Stimulated activated CD4-positive, alpha-beta T cell treated with anti-CD3 and anti-CD28 coated beads, Interleukin-4, amount 100 ng/mL, for 24 hours (primary cell): ENCODE measurements at places on chromosomes 3 and 15.

DNA sequence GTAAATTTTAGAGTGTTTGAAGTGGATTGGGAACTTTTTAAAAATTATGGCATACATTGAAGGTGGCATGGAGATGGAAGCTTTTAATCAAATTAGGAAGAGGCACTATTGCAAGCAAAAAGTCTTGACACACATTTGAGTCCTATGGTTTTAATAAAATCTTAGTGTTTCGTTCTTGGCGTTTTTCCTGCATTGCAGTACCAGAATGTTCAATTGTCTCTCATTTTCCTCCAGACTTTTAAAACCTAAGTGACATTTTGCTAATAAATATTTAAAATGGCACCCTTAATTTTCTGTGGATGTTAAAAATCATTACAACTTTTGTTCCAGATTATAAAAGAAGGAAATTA lies 2.2 kb downstream of the TGFBR2 start:
- no peak for DNase-seq

DNA sequence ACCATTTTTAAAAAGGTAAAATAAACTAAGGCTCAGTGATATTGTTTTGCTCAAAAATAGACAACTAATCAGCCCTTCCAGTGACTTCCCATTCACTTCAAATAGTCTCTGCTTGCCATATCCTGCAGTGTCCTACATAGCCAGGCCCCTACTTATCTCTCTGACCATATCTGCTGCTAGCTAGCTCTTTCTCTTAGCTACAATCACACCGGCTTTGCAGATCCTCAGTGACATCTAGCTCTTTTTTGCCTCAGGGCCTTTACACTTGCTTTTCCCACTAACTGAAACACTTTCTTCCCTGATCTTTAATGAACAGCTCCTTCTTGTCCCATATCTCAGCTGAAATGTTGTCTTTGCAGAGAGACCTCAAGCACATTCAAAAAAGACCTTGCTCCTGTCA lies 161.3 kb downstream of the IL5RA start:
- no peak for DNase-seq

DNA sequence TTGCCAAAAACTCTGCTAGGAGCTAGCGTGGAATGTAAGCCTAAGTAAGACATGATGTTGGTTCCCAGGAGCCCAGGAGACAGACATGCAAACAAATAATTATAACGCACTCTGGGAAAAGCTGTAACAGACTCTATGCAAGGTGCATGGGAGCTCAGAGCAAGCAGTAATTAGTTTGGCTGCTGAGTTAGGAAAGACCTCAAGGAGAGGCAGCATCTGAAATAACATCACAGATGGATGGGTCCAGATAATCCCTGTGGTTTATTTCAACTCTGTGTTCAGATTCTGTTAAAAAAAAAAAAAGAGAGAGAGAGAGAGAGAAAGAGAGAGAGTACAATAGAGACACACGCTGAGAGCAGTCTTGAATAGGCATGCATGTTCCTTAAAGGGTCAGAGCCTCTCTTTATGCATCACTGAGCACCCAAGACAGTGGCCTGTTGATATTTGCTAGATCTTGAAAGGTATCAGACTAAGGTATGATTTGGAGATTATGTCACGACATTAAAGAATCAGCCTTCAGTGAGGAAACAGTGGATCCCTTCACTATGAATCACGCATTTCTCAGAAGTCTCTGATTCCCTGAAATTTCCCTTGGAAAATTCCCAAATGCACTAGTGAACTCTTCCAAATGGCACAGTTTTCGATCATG lies 124.4 kb upstream of the LIPC start:
- DNase-seq = no peak

GRCh38 chr15:90345857-90346256 lies 6.2 kb upstream of the ZNF774 start:
- DNase-seq = no peak

GRCh38 chr15:42608110-42608531 lies 32.7 kb downstream of the STARD9 start:
- DNase-seq = peak; percentile 16

DNA sequence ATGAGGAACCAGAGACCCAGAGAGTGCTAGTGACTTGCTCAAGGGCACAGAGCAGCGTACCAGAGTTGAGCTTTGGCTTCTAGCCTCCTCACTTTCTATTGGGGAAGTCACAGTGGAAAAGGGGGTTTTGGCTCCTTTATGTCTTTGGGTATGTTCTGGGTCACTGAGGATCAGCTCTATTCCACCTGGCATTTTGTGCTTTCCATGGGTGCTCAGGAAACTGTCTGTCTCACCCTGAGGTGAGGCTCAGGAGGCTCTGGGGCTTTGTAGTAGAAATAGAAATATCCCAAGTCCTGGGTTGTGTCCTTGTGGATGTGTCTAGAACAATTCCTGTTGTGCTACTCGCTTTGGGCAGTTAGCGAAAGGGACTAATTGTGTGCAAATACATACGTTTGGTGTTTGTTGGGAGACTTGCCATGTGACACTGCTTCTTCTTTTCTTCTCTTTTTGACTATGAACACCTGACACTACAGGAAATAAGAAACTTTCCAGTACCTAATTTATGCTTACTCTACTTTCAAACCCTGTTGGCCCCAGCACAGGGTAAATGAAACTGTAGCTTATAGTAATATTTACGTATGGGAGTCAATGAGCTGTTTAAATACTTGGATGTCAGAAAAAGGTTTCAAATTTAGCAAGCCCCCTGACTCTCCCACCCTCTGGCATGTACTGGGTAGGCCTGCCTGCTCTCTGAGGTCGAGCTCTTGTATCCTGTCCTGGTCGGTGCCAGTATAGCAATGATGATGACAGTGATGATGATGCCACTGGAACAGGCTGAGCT lies 35.6 kb downstream of the SMAD3 start:
- peak; percentile 82 for DNase-seq

GRCh38 chr3:105145511-105145910 lies 221.2 kb upstream of the ALCAM start:
- no peak for DNase-seq

DNA sequence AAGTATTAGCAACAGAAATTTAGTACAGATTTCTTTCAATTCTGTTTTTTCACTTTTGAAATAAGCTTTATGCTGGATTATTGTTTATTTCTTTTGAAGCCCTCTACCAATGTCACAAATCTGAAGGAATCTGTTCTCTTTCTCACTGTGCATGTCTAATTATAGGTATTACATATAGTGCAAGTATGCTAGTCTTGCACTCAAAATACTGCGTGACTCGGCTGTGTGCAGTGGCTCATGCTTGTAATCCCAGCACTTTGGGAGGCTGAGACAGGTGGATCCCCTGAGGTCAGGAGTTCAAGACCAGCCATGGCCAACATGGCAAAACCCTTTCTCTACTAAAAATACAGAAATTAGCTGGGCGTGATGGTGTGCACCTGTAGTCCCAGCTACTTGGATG lies 95.8 kb upstream of the PLAAT1 start:
- no peak for DNase-seq

- DNase-seq = no peak
Measured at GRCh38 chr15:45780352-45780751, 145.5 kb downstream of the SQOR start.
